ENCODE measurements at places on chromosomes 2 and 18.
A peak's percentile ranks its signal among the peaks of the same experiment; 100 is the strongest.

- peak; percentile 22 for DNase-seq
These were observed 50.8 kb upstream of the CXCR4 start for GRCh38 chr2:136168720-136169119.

GRCh38 chr18:79485788-79486355, 90.1 kb downstream of the NFATC1 start:
- DNase-seq: no peak

DNA sequence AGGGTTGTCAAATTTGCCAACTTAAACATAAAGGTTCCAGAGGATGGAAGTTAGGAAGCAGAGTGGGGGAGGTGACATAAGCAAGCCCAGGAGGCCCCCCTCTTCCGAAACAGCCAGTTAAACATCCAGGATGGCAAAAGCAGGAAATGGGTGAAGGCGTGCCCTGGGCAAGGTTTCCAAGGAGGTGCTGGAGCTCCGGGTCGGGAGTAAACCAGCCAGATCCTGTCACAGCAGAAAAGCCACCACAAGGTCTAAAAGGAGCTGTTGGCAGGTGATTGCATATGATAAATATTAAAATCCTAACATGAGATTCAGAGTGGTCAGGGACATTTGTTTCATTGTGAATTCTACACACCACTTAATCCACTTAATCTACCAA, 572.2 kb upstream of the SALL3 start:
- no peak for DNase-seq

DNA sequence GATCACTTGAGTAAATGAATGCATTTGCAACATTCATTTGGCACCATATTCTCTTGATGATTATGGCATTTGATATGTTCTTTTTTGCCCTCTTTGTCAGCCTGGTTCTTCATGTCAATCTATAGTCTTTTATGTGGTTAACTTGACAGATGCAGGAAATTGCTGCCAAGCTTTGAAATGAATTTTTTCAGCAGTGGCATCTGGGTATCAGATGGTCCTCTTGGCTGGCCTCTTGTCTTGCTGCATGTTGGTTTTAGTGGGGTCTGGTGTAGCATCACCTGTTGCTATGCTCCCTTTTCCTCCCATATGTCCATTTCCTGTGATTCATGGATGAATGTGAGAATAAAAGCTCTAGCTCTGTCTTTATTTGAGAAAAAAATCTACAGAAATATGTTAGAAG, 119.9 kb downstream of the DPP4 start:
- no peak for DNase-seq

- DNase-seq: no peak
These were observed 2.3 kb upstream of the MAL start for GRCh38 chr2:95023222-95023597.

DNA sequence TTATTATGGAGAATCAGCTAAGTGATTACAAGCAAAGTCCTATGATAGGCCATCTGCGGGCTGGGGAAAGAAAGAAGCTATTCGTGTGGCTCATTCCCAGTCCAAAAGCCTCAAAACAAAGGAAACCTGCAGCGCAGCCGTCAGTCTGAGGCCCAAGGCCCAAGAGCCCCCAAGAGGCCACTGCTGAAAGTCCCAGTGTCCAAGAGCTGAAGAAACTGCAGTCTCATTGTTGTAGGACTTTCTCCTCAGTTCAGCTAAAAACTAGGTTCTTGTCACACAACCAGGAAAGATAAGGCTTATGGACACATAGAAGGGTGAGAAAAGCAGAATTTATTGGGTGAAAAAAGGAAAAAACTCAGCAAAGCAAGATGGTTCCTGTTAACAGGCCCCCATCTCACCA, 143.2 kb downstream of the RHBDD1 start:
- no peak for DNase-seq

- DNase-seq: peak; percentile 50
These were observed at the start of gene C1QL2 for GRCh38 chr2:119158563-119159347. C1QL2 (minus strand) TSS chr2:119158751; CDS start chr2:119158269, 482 bp downstream.

DNA sequence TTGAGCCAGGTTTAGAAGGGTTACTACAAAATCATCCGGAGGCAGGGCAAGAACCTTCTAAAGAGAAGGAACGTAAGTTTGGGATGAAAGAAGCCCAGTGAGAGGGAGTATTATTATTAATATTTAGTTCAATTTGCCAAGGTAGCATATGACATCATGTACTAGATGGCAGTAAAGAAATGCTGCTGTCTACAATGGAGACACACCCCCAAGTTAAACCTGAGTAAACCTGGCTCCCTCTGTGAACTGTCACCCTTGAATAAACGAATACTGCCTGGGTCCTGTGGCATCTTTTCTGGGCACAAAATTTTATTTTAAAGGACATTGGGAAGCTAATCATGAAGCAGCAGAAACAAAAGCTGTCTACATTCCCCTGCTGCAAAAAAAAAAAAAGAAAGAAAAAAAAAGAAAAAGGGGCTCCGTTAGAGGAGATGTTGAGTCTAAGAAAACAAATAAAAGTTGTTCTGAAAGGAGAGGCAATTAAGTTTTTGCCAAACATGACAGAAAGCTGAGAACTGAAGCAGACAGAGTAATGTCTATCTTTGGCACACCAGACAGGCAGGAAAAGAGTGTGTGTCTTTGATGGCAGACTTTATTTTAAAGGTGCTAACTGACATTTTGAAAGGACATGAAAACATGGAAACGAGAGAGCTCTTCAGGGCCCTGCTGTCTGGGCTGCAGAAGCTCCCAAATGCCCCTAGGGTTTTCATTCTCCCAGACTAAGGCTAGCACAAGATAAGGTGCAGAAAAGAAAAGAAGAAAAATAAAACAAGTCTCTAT, 557.7 kb upstream of the CHAC2 start:
- no peak for DNase-seq

DNA sequence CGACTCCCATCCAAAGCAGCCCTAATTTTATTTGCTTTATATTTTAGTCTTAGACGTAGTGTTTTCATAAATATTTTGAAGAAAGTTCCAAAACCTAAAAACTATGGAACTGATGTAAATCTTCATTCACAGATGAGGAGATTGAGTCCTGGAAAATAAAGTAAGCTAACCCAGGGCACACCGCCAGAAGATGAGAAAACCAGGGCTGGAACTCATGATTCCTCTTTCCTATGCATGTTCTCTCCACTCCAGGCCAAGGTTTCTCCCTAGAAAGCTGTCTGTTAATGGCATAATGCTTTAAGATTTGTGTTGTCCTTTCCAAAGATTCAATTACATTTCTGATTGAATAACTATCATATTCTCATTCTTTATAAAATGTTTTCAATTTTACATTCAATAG, 78.4 kb upstream of the ZC3H15 start:
- no peak for DNase-seq

DNA sequence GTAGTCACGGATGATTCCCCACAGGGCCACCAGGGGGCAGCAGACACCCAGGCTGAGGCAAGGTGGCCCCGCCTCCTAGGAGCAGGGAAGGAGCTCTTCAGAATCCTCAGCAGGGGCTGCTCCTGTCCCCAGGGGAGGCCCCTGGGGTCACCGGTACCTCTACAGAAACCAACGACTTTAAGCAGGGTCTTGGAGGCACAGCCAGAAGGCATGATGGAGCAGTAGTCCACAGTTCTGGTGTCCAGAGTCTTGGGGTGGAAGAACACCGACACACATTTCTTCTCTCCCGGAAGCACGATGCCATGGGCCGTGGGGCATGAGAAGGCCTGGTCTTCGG, 11.5 kb downstream of the CFAP65 start:
- peak; percentile 88 for DNase-seq

GRCh38 chr2:25582077-25582830, 91.1 kb downstream of the DTNB start:
- no peak for DNase-seq

DNA sequence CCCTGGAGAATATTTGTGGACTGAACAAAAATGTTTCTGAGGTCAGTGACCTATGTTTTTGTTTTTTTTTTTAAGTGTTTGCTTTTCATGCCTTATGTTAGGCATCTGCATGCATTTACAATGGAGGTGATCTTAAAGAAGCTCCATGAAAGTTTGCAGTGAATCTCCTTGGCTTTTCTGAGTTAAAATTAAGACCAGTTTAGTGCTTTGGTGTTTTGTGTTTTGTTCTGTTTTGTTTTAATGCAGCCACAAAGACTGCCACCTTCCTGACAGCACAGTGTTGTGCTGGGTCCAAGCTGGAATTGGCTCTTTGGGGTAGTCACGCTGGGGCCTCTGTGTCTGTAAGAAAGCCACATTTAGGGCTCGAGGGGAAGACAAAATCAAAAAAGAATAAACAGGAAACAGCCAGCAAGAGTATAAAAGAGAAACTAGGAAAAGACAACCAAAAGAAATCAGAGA, 396.2 kb downstream of the ARHGAP15 start:
- no peak for DNase-seq

DNA sequence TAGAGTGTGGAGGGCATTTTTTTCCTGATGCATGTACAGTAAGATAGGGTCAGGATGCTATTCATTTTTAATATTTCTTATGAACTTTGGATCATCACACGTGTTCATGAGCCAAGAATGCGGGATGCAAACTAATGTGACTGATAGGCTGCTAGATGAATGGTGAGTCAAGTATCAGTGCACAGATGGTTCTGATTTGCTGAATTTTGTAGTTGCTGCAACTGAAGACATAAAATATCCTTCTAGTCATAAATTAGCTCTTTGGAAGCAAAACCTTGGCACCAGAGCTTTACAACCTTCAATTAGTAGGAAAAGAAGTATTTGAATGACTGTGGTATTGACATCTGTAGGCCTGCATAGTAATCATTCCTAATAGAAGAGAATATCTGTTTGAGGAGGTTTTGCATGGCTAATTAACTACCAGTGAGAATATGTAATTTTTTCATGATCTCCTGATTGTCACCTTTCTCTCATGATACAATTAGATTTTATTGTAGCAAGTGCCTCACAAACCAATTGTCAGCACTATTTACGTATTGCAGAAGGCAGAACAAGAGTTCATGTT, 94.0 kb downstream of the VRK2 start:
- no peak for DNase-seq

GRCh38 chr2:144671695-144672455, 152.0 kb upstream of the ZEB2 start:
- DNase-seq: no peak

DNA sequence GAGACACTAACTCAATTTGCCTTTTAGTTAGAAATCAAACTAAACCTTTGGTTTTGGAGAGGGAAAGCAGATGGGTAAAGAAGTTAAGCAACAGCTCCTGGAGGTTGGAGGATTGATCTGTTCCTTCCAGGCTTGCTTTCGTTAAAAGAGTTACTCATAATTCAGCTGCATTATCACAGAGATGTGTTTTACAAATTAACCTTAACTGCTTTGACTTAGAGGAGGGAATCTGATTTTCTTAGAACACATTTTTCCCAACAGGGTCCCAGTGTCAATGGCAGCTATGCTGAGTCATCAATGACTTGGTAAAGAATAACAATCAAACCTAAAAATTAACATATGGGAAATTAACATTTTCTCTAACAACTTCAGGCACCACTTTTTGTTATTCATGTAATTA, 113.4 kb downstream of the COPS8 start:
- DNase-seq: no peak

GRCh38 chr2:204152616-204153015, 216.1 kb downstream of the ICOS start:
- DNase-seq: no peak

DNA sequence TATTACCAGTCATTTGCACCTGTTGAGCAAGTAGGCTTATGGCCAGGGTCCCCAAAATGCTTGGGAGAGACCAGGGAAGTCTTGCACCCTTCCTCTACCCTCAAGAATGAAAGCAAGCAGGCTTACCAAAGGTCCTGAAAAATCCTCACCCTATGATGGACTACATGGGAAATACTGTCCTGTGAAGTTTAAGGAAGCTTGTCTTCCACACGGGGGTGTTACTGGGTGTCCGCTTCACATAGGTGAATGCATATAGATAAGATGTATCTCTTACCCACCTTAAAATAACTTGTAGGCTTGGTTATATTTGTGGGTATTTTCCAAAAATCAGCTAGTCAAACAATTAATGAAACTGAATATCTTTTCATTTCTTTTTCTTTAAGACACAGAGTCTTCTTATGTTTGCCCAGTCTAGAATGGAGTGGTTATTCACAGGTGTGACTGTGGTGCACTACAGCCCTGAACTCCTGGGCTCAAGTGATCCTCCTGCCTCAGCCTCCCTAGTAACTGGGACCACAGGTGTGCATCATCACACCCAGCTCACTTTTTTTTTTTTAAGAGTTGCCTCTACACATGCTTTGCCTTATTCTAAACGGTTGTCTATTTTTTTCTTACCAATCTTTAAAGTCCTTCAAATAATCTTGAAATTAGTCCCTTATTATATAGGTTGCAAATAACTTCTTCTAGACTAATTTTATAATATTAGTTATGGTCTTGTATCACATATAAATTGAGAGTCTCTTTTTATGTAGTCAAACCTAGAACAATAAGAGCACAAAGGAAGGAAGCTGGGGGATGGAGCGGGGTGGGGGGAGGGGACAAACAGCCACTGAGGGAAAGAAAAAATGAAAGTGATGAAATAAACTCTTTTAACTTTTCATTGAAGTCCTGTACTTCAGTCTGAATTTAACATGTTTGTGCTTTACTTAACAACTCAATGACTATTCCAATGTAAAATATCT, 49.0 kb downstream of the CERKL start:
- no peak for DNase-seq

DNA sequence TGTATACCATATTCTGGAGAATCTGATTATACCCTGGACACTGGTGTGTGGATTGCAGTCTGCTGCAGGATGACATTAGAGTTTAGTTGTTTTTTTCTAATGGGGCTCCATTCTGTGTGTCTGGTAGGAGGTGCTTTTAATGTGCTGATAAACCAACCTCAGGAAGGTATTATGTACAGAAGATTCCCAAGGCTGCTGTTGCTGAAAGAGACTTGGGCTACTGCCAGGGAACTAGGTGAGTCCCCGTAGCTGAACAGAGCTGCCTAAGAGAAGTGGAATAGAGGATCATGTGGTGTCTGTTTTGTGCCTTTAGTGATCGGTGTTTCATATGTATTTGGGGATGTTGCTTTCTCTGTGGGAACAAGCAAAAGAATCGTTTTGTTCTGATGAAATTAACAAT, 16.5 kb downstream of the SPATA3 start:
- DNase-seq: no peak
